ENCODE measurements at places on chromosomes 2 and 18.
A peak's percentile ranks its signal among the peaks of the same experiment; 100 is the strongest.

GRCh38 chr2:207467716-207468347 is 61.9 kb upstream of the CREB1 start:
- no peak for DNase-seq

- DNase-seq: no peak
Observed at GRCh38 chr2:235663875-235664274, 170.0 kb downstream of the AGAP1 start.

DNA sequence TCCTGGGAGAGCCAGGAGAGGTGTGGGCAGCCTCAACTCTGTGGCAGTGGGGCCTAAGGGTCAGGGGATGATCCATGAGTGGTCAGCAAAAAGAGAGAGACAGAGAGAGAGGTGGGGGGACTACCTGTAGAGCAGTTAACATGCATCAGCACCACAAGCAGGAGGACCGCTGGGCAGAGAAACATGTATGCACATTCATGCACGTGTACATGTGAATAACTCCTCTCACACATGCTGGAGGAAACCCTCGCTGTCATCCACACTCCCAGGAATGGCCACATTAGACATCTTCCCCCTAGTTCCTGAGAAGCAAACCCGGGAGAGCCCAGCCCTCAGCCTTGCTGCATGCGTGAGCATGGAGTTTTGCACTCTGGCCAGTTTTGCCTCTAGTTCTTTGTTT is 166.1 kb downstream of the SMAD7 start:
- DNase-seq: no peak

DNA sequence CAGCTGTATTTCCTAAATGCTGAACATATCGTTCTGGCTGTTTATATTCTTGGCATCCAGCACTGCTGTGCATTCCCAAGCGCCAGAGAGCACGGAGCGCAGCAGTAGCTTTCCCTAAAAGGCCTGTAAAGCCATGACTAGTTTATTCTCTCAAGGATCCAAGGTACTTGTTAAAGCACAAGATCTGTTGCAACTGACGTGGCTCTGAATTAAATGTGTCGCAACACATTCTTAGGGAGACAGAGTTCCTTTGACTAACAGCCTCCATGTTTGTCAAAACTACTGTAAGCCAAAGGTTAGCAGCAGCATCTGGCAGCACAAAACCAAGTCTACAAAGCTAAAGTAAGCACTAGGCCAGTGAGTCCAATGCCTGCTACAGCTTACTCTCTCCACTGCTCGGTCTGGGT is 188.6 kb upstream of the FN1 start:
- DNase-seq: no peak

GRCh38 chr2:175743011-175743410 is 259.1 kb downstream of the LNPK start:
- no peak for DNase-seq

DNA sequence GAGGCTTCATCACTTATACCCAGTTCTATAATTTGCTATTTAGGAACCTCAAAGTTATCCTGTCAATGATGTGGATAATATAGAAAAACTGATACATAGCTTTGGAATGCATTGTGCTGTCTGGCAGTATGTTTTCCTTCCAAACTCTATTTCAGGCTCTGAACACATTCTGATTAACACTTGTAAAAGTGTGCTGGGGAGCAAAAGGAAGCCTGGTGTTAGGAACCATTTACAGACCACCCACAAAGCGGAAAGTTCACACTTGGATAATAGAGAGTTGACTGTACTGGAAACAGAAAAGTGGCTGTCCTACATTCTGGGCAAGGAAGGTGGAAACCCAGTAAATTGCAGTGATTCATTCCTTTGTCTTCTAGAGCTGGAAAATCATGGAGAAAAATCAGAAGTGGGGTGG is 114.5 kb upstream of the ZFP36L2 start:
- DNase-seq: no peak

GRCh38 chr18:79900610-79901570 is 50.6 kb downstream of the SLC66A2 start:
- DNase-seq: no peak

GRCh38 chr2:12605936-12606335 is 110.8 kb upstream of the TRIB2 start:
- DNase-seq: no peak

DNA sequence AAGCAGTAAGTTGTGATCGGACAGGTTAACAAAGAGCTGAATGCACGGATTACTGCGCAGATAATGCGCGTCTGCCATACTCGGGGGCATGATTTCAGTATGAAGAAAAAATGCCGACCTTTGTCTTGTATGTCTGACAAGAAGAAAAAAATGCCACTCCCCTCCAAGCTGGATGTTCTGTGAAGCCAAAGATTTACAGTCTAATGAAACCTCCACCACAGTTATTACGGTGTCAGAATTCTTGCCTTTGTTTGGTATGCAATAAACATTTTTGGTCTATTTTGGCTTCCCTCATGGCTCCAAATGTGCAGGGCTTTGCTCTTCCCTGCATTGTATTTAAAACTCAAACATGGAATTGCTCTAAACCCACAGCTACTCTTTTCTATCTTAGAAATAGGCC is 72.2 kb upstream of the THUMPD2 start:
- DNase-seq: no peak

- no peak for DNase-seq
Observed at GRCh38 chr2:168608796-168609195, 152.7 kb downstream of the CERS6 start.

DNA sequence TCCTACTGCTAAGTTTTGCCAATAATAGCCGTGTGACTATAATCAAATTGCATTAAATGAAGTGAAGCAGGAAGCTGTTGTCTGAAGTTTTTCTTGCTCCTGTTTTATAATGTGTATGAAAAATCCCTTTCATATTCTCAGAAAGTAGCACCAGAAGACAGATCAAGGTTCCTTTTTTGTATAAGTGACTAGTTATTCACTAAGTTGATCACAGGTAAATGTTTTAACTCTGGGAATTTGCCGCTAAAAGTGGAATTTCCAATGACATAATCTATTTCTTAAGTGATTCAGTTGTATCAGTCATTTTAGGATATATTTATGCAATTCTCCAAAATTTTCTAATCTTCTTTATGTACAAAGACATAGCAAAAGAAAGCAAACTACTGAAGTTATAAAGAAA is 99.6 kb downstream of the DPP4 start:
- DNase-seq: no peak

DNA sequence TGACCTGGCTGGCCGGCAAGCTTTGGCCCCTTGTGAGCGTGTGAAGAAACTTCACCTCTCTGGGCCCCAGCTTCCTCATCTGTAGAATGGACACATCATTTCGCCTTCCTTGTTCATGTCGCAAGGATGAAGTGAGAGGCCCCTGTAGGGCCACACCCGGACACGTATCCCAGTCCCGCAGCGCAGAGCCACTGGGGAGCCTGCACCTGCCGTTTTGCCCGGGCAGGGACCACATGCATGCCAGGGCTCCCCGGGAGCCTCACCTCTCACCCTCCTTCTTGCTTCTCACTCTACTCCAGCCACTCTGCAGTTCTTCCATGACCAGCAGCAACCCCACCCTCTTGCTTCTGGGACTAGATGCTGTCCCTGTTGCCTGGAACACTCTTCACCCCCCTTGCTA is 77.5 kb downstream of the FAM168B start:
- DNase-seq: no peak

GRCh38 chr2:11877764-11878163 is 131.3 kb downstream of the LPIN1 start:
- no peak for DNase-seq

GRCh38 chr2:190477661-190478454 is 56.7 kb downstream of the NEMP2 start:
- no peak for DNase-seq

DNA sequence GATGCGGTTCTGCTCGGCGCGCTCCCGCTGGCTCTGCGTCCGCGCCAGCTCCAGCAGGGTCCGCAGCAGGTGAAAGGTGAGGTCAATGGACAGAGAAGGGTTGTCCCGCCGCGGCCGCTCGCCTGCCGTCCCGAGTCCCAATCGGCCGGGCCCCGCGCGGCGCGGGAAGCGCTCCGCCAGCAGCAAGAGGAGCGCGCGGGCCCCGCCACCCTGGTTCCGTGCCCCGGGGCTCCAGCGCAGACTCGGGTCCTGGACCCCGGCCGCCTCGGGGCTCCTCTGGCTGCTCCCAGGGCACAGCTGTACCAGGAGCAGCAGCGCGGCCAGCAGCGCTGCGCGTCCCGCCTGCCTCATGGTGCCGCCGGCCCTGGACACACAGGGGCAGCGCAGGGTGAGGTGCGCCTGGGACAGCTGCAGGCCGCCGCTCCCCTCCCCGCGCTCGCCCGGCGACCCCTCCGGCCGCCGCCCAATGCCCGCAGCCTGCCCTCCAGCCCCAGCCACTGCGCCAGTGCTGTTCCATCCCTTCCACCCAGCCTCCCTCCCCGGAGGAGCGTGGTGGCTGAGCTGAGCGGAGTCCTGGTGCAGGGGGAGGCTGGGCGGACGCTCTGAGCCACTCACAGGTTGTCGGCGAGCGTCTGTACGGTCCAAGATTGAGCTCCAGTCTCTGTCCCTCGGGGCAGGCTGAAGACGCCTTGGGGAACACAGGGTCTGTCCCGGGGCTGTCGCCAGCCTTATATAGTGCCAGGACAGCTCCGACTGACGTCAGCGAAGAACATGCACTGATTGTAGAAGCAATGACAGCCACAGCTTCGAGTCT is 493 bp downstream of the UCN start:
- no peak for DNase-seq

DNA sequence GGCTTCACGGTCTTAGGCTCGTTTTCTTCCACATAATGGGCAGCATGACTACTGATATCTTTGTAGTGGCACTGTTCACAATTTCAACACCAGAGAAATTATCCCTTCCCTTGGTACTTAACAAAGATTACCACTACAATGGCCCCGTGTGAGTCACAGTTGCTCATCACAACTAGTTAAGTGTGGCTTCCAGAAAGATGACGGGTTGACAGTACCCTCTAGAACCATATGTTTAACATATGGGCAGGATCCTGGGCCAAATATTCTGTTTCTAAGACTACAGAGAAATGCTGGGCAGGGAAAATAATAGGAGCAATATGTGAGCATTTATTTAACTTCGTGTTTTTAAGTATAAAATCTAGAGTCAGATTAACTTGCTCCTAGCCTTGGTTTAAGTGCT is 780.1 kb upstream of the LINC00305 start:
- DNase-seq: no peak

GRCh38 chr2:57880967-57881366 is 165.6 kb upstream of the VRK2 start:
- DNase-seq: peak; percentile 37

DNA sequence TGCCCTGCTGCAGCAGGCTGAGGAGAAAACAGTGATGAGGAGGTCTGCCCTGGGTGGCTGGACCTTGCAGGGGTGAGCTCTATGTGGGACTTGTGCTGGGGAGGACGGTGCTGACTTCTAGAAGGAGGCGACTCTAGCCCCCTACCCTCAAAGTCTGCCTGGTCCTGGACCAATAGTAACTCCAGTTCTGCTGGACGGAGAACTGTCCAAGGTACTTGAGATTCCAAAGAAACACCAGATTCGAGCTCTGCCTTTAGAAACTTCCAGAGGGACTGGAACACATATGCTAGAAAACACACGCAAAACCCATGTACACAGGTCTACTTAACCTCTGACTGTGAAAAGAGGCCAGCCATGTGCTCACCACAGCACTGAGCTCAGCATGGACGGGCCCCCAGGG is 260.6 kb downstream of the TWIST2 start:
- DNase-seq: no peak

DNA sequence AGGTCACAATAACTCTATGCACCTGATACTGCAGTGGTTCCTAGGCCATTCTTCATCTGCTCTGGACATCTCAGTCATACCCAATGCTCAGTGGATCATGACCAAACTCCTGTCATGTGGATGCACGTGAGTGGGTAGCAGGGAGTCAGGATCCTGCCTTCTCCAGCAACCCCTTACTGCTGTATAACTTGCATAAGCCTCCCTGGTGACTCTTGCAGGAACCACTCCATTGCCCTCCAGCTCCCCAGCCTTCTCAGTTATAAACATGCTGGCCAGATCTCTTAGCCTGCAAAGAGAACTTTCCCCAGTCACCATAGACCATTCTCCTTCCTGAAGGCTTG is 98.6 kb upstream of the ZNF397 start:
- DNase-seq: no peak

DNA sequence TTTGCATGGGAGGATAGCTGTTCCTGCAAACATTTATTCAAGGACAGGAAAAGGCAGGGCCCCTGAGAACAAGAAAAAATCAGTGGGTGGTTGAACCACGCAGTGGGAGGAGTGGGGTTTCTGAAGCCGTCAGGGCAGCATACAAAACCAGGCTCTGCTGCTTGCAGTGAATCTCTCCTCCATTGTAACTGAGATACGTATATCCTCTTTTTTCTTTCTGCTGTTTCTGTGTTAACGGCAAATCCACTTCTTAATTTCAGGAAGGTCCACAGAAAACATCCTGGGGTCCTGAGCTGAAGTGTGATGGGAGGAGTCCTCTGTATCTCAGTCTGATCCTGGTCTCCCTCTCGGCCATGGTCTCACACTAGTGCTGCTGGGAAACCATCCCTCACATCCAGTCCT is 27.2 kb upstream of the KCNF1 start:
- no peak for DNase-seq

GRCh38 chr2:161650116-161651015 is 26.1 kb downstream of the SLC4A10 start:
- no peak for DNase-seq

- DNase-seq: no peak
Observed at GRCh38 chr2:153917570-153917969, 45.8 kb downstream of the GALNT13 start.

DNA sequence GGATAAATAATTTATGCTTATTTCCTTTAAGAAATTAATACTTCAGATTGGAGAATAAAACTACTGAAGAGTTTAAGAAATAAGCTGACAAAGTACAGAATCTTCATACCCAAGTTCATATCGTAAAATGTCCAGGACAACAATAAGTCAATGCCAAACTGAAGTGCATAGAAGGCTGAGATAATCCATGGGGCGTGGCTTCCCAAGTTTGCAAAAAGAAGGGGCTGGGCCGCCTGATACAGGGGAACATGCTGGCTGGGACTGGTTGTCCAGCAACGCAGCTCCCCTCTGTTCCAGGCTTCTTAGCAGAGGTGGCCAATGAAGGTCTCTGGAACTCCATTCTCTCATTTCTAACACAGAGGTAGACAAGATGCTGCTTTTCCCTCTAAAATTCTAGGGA is 189.5 kb upstream of the SPOPL start:
- DNase-seq: no peak

- no peak for DNase-seq
Observed at GRCh38 chr2:60565472-60565871, 12.0 kb upstream of the BCL11A start.

GRCh38 chr2:30193104-30193681 is 38.1 kb upstream of the LBH start:
- DNase-seq: no peak

- peak; percentile 62 for DNase-seq
Observed at GRCh38 chr2:187994464-187995331, 297.0 kb upstream of the GULP1 start.

- no peak for DNase-seq
Observed at GRCh38 chr2:18611184-18611583, 21.8 kb upstream of the NT5C1B start.
